Stromal cell of bone marrow (primary cell): ENCODE measurements at places on chromosomes 11 and 22.

DNA sequence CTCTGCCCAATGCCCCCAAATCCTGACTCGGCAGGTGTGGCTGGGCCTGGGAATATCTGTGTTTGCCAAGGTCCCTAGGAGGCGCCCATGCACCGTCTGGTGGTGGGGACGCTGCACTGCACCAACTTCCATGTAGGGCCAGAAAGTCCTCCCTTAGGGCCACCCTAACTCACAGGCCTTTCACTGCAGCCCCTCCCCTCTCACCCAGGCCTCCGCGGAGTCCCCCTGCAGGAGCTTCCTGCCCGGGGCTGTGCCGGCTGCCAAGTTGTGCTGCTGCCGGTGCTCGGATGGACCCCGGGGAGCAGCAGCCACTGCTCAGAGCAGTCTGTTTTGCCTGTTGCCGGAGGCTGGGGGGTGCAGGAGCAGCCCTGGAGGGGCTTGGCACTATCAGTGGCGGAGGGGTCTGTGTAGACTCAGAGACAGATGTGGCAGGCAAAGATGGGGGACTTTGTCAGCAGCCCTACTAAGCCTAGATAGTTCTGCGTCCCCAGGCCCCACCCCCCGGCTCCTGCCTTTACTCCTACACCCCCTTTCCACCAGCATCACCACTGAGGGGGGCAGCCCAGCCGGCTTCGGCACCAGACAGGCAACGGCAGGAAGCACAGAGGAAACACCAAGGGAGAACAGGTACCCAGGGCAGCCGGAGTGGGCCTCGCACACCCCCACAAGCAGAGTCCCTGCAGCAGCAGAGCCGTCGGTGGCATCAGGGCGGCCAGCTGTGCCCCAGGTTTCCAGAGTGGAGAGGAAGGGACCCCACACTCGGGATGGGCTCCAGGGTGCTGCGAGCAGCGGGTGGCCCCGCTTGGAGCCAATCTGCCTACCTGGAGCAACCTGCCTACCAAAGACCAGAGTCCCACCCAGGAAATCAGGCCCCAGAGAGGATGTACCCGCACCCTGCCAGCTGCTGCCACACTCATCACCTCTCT lies 124.3 kb downstream of the TRIM29 start:
- DNase-seq = peak; percentile 2

DNA sequence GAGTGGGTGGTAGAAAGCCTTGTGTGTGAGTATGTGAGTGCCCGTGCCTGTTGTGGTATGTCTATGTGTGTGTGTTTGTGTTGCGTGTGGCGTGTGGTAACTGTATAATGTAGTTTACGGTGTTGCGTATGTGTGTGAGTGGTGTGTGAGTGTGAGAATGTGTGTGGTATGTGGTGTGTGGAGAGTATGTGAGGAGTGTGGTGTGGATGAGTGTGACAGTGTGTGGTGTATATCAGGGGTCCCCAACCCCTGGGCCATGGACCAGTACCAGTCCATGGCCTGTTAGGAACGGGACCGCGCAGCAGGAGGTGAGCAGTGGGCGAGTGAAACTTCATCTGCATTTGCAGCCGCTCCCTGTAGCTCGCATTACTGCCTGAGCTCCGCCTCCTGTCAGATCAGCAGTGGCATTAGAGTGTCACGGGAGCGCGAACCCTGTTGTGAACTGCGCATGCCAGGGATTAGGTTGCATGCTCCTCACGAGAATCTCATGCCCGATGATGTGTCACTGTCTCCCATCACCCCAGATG lies 5.7 kb downstream of the UPK3A start:
- DNase-seq = peak; percentile 73

GRCh38 chr22:38315823-38316363 lies 1.3 kb downstream of the CSNK1E start:
- no peak for DNase-seq

DNA sequence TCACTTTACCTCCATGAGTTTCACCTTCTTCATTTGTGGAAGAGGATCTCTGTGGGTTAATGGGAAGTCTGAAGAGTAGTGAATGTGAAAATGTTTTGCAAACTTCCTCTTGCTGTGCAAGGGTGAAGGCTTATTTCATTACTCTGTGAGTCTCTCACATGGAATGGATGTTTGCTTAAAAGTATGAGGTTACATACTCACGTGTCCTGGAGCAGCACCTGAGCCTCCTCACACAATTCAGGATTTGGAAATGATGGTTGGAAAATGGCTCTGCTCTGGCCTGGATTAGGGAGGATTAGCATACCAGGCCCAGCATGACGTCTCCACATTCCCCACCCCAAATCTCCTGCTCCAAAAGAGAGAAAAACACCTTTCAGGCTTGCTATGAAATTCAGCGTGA lies 4.8 kb downstream of the GRAMD1B start:
- DNase-seq = no peak

DNA sequence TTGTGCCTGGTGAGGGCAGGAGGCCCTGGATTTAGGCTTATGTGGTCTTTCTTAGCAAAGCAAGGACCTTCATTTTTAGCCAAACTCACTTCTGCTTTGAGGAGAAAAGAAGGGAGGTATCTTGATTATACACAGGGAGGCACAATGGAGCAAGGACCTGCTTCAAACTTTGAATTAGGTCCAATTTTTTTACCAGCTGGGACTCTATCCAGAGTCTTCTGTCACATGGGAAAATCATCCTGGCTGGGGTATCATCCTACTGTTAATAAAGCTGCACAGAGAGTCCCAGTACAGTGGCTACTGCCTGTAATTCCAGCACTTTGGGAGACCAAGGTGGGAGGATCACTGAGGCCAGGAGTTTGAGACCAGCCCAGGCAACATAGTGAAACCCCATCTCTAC lies 87.8 kb downstream of the CWC15 start:
- DNase-seq = no peak
